ENCODE measurements at places on chromosomes 11 and 22.

- DNase-seq: peak; percentile 15
Measured at GRCh38 chr22:30823015-30823370, 128.3 kb downstream of the OSBP2 start.

DNA sequence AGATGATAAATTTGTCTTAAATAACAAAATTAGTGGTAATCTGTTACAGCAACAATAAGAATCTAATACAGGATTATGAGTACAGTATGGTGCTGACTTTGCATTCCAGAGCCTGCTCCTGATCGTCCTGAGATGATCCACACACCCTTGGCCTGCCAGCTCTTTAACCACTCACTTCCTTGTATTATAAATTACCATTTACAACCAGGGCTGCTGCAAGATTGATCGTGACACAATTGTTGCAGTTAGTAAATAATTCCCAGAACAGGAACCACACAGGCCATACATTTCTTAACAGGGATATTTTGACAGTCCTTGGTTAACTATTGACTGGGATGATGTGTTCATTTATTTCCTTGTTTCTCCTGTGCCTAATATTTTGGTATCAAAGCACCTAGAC, 3.8 kb upstream of the CBLIF start:
- no peak for DNase-seq

DNA sequence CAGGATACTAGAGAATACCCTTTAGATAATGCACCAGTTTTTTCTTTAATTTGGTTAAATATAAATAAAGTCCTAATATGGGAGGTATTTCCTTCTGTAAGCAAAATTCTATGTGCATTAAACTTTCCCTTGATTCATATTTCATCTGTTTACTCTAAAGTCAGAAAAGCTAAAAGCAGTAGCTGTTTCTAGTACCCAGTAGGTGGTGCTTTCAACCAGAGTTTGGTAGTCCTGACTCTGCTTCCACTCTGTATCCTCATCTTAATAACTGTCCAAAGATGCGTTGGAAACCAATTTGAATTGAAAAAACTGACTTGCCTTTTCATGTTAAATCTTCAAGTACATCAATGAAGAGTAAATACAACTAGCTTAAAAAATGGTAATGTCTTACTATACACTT, 1065.2 kb downstream of the JRKL start:
- DNase-seq: peak; percentile 21

GRCh38 chr11:34600339-34601084, 20.4 kb upstream of the EHF start:
- no peak for DNase-seq

DNA sequence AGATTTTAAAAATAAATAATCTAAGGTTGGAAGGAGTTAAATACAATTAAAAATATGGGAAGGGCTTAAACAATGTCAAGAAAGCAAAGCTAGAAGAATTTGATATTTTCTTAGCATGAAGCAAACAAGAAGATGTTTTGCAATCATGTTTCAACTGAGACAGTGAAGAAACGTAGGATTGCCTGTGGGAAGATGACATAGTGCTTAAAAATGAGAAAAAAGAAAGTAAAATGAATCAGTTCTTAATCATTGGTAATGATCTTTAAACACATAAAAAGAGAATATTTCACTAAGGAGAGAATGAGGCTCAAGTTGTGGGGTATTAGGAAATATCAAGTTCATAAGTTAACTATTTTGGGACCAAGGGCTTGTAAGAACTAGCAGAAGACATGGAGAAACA, 855.0 kb downstream of the METTL15 start:
- no peak for DNase-seq

- no peak for DNase-seq
Measured at GRCh38 chr22:35288116-35288515, 11.6 kb upstream of the TOM1 start.

DNA sequence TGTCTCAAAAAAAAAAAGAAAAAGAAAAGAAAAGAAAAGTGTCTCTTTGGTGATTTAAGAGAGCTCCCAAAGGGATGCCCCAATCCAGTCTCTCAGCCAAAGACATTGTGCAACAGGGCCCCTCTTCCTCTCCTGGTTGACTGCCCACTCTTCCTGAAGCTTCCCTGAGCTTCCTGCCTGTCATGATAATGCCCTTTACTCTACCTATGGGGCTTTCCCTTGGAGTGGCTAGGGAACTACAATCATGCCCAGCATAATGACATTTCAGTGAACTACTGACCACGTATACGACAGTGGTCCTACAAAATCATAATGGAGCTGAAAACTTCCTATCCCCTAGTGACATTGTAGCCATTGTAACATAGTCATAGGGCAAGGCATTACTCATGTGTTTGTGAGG, 118.0 kb downstream of the RASSF10 start:
- DNase-seq: no peak

- no peak for DNase-seq
Measured at GRCh38 chr11:71431271-71431670, 16.9 kb downstream of the DHCR7 start.

DNA sequence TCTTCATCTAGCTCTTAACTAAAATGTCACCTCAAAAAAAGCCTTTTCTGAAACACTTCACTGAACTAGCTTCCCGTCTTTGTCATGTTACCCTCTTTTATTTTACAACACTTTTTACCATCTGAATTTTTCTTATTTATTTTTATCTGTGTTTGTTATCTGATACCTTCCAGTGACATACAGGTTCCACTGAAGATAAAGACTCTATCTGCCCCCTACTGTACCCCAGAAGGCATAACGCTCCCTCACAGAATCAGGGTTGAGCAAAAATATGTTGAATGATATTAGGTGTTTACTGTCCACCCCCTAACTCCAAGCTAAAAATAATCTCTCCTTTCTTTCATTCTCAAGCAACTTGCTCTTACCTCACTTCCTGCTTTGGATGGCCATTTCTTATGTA, 654.2 kb downstream of the NELL1 start:
- no peak for DNase-seq

DNA sequence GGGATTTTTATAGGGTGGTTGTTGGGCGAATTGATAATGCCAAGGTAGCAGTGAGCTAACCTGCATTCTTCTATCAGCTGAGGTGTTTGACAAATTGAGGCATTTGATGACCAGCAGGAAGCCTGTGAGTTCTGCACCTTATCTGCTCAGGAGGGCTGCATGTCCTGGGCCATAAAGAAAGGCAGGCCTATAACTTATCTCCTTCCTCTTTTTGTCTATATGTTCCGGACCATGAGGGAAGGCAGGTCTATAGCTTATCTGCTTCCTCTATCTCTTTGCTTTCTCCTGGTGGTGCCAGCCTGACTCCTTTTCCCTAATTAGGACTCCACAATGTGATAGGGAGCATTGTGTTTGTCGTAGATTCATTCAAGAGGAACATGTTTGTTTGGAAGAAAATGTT, 8.6 kb upstream of the JAM3 start:
- no peak for DNase-seq

- no peak for DNase-seq
Measured at GRCh38 chr22:20607157-20607907, 99.9 kb downstream of the MED15 start.

DNA sequence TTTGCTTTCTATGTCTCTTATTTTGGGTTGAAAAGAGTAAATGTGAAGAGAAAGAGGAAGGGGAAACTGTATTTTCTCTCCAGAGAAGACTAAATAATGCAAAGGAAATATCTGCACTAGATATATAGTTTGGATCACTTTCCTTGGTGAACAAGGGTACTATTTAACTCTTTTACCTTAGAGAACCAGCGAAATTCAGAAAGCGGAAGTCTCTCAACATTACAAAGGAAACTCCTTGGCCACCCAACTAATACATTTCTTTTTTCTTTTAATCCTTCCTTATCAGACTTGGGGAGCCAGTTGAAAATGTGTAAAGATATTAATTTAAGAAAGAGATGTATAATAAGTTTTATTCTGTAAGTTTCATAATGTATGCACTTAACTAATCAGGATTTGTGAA, 64.2 kb downstream of the SESN3 start:
- no peak for DNase-seq

- DNase-seq: peak; percentile 32
Measured at GRCh38 chr22:34814260-34815025, 251.5 kb upstream of the ISX start.

DNA sequence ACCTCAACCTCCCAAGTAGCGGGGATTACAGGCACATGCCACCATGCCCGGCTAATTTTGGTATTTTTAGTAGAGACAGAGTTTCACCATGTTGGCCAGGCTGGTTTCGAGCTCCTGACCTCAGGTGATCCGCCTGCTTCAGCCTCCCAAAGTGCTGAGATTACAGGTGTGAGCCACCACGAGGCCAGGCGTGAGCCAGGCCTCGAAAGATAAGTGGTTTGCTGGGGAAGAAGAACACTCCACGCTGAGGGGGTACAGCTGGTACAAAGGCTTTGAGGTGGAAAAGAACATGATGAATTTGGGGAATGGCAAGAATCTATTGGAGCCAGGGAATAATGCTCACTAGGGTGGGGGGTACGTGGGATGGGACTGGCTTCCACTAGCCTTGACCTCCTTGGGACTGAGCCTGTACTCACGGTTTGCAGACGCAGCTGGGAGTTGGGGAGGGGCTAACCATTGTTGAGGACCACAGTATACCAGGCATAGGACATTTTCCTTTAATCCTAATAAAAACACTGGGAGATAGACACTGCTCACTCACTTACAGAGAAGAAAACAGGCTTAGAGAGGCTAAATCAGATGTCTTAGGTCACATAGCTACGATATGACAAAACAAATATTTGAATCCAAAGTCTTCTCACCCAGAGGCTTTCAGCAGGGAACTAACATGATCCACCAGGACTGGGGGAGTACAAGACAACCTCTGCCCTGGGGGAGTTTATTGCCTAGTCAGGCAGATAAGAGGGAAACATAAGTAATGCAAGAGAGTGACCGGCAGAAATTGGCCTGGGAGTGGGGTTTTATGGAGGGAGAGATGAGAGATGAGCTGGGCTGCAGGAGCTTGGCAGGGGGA, 4.9 kb downstream of the SLCO2B1 start:
- DNase-seq: no peak

DNA sequence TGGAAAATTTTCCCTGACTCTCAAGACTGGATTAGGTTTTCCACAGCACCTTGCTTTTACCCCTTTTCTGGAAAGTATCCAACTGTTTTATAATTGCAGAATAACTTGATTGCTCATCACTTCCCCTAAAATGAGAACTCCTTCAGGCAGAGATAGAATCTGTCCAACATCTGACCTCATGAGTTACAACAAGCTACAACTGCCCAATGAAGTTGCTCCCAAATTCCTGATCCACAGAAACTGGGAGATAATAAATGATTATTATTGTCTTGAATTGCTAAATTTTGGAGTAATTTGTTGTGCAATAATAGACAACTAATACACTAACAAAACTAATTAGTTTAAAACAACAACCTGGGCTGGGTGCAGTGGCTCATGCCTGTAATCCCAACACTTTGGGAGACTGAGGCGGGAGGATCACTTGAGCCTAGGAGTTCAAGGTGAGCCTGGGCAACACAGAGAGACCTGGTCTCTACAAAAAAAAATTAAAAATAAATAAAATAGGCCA, 10.0 kb upstream of the CCDC83 start:
- DNase-seq: no peak

DNA sequence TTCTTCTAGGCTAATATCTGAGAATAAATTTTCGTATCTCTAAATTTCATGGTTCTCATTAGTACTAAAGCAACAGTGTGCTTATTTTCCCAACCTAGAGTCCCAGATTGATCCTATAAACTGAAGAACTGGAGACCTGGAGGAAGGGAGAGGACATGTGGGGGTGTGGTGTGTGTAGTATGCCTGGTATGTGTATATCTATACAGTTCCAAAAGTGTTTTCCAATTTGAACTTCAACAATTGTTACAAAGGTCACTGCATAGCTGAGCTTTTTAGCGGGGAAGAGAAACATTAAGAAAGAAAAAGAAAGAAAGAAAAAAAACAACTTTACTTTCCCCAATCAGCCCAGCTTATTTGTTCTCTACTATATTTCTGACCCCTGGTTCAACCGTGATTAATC, 152.1 kb downstream of the SOX6 start:
- no peak for DNase-seq

GRCh38 chr11:57322256-57323166, 2.2 kb downstream of the TNKS1BP1 start:
- DNase-seq: peak; percentile 96

- DNase-seq: no peak
Measured at GRCh38 chr11:115340874-115341273, 163.3 kb downstream of the CADM1 start.

- DNase-seq: peak; percentile 64
Measured at GRCh38 chr11:122253589-122254231, 137.7 kb upstream of the BLID start.

DNA sequence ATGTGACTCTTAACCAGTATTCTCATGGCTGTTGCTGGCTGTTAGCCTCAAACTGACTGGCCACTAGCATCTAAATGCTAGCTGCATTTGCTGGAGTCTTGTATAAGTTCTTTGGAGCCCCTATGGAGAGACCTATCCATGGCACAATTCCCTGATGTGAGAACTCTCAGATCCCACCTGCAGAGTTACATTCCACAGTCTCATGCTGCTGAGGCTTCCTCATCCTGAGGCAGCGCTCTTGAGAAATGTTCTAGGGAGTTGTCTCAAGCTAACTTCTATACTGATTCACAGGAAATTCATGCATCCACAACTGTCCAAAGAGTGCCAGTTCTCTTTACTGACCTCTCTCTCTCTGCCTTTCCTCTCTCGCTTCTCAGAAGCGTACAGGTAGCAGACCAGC, 218.0 kb upstream of the PITPNB start:
- no peak for DNase-seq

DNA sequence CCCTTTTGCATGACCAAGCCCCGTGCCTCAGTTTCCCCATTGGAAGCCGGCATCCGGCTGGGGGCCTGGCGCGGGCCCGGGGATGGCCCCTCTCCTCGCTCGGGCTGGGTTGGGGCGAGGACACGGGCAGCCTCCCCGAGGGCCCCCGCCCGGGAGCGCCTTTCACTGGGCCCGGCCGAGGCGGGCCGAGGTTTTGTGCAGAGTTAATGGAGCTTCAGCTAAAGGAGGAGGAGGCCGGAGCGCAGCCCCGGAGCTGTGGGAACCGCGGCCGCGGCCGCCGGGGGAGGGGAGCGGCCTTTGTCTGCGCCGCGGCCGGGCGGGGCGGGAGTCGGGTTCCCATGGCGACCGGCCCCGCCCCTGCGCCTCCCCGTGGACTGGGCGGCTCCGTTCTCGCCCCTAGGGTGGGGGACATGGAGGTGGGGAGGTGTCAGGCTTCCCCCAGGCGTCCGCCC, 1.4 kb upstream of the MAPK11 start:
- DNase-seq: peak; percentile 88

DNA sequence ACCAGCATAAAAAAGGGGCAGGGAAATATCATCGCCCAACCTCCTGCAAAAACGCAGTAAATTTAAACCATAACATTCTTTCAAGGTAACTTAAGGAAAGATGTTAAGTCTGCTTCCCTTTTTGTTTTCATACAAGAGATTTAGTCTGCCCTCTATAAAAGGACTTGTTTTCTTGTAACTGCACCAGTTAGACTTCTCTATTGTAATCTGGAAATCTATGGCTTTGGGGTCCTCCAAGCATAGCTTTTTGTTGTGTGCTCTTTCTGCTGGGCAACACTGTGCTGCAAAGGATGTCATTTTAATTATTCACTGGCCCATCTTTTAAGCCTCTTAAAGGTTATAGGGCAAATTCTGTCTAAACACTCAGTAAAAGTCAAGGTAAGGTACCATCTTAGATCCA, 136.0 kb downstream of the MAML2 start:
- DNase-seq: no peak

All from astrocyte of the hippocampus (primary cell).